Fibroblast of the aortic adventitia (primary cell): ENCODE measurements at places on chromosomes 16 and 17. TPM values are rescaled to one million over a fixed set of nuclear protein-coding genes. Genes with fewer than 3 reads are reported as not detected.

- no peak for DNase-seq
Measured at GRCh38 chr16:24255456-24256371, at the start of gene CACNG3. Gene CACNG3, plus strand, starts transcription at chr16:24256335. Its CDS starts 420 bp downstream, at chr16:24256755.

DNA sequence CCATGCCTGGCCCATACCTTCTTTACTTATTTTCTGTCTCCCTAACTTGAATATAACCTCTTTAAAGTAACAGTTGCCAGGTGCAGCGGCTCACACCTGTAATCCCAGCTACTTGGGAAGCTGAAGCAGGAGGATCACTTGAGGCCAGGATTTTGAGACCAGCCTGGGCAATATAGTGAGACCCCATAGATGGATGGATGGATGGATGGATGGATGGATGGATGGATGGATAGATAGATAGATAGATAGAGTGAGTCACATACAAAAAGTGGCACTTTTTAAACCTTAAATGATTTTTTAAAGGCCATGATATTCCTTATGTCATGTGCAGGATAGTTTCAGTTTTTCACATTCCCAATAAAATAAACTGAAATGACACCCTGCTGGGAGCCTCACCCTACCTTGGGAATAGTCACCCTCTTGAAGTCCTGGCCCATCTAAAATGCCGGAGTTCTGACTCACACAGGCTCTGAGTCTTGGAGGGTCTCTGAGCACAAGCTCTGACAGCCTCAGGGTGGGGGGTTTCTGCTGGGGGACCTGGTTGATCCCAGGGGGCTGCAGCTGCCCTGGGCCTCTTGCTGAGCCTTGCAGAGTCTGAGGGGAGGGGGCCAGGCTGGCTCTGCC, 26.2 kb downstream of the CPNE2 start:
- DNase-seq = no peak

DNA sequence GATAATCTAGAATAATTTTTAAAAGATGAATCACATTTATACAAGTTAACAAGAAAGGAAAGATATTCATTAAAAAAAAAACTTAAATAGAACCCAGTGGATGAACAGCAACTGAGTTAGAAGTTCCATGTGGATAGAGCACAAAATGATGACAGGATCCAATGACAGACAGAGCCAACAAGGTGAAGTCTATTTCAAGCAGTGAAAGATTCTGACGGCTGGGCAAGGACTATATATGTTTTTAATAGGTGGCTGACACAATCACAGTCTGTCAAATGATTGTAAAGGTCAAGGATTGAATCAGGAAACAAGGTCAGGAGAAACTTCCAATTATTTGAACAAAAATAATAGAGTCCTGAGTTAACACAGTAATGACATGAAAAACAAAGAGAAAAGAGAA, 1460.0 kb upstream of the CDH8 start:
- no peak for DNase-seq

DNA sequence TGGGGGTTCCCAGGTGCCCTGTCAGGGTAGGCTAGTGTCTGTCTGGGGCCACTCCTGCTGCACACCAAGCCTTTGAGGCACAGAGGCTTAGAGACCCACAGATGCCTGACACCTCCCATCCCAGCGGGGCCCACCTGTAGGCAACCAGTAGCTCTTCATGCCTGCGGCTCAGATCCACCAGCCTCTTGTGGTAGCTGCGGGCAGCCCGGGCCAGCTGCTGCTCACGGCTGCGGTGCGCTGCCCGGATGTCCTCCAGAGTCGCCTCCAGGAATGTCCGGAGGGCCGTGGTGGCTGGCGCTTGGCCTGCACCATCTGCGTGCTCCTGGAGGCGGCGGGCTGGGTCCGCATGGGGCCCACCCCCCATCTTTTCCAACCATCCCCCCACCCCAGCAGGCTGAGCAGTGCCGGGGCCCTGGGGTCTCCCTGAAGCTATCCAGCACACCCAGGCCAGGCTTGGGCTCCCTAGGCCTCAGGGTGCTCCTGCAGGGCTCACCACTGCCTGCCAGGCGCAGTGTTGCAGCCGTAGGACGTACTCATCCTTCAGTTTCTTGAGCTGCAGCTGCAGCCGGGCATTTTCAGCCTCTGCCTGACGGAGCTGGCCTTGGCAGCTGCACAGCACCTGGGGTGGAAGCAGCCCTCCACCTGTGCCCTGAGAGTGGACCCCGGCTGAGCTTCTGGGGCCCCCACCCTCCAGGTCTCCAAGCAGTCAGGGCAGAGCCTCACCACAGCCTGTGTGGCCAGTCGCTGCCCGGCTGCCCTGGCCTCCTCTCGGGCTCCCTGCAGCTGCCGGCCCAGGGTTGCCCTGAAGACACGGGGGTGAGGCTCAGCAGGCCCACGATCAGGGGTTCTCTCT, 1.8 kb downstream of the CCDC78 start:
- no peak for DNase-seq

DNA sequence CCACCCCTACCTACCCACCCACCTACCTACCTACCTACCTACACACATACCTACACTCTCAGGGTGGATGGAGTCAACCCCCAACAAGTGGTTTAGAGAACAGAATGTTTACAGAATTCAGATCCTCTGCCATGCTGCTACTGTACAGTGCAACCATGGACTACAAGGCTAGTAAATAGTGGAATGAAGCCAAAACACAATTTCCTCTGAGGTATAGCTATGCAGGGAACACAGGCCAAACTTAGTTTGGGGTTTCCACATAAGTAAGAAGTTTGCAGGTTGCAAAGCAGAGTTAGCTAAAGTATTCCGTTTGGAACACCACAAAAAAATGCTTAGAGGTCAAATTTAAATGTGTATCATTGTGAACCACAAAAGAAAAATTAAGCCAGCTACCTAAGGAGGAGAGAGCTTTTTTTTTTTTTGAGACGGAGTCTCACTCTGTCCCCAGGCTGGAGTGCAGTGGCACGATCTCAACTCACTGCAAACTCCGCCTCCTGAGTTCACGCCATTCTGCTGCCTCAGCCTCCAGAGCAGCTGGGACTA, 2.7 kb upstream of the AP1G1 start:
- no peak for DNase-seq

GRCh38 chr17:33266116-33266515, 27.0 kb downstream of the ASIC2 start:
- peak; percentile 12 for DNase-seq

DNA sequence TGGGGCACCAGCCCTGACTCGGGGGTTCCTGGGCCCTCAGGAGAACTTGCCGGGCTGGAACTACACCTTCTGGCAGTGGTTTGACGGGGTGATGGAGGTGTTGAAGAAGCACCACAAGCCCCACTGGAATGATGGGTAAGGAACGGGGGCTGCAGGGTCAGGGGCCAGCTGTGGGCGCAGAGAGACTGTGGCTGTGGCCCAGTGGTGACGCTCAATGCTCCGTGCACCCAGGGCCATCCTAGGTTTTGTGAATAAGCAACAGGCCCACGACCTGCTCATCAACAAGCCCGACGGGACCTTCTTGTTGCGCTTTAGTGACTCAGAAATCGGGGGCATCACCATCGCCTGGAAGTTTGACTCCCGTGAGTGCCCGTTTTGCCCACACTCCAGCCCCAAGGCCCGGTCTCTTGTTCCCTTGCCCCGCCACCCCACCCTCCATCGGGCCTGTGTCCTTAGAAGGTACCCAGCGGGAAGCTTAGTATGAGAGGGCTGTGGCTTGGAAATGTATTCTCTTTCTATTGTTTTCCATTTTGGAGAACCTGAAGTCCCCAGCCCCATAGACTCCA, 19.1 kb downstream of the STAT5A start:
- no peak for DNase-seq

- no peak for DNase-seq
Measured at GRCh38 chr17:5049314-5049841, 14.2 kb upstream of the SLC52A1 start.

- peak; percentile 8 for DNase-seq
Measured at GRCh38 chr16:54817432-54817831, 113.2 kb upstream of the IRX5 start.

GRCh38 chr16:83713597-83713996, 94.2 kb upstream of the HSBP1 start:
- no peak for DNase-seq

DNA sequence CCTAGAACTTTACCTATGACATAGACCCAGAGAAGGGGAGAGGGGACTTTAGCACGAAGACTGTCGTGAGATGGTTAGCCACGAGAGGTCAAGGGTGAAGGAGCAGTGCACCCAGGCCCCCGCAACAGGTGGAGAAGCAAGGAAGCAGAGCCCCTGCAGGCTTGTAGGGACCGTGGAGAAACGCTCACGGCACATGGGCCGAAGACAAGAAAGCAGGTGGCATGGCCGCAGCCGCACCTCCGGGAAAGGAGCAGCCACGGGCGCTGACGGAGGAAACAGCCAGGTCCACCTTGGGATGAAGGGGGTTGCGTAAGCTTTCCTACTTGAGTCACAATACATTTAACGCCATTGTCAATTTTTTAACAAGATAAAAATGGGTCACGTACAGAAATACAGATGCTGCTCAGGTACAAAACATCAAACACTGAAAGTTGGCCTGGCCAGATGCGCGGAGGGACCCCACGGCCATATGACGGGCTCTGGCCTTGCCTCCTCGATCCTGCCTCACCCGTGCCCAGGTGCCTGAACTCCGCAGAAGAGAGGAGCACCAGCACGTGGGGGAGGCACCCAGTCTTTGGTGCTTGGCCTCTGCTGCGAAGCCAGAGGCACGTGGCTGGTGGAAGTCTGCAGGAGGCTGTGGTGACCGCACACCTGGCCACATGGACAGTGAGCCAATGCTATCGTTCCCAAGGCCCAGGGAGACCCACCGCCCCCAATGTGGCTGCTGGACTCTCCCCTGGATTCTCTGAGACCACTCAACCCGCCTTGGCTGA, 21.2 kb downstream of the SLC38A10 start:
- DNase-seq = no peak

DNA sequence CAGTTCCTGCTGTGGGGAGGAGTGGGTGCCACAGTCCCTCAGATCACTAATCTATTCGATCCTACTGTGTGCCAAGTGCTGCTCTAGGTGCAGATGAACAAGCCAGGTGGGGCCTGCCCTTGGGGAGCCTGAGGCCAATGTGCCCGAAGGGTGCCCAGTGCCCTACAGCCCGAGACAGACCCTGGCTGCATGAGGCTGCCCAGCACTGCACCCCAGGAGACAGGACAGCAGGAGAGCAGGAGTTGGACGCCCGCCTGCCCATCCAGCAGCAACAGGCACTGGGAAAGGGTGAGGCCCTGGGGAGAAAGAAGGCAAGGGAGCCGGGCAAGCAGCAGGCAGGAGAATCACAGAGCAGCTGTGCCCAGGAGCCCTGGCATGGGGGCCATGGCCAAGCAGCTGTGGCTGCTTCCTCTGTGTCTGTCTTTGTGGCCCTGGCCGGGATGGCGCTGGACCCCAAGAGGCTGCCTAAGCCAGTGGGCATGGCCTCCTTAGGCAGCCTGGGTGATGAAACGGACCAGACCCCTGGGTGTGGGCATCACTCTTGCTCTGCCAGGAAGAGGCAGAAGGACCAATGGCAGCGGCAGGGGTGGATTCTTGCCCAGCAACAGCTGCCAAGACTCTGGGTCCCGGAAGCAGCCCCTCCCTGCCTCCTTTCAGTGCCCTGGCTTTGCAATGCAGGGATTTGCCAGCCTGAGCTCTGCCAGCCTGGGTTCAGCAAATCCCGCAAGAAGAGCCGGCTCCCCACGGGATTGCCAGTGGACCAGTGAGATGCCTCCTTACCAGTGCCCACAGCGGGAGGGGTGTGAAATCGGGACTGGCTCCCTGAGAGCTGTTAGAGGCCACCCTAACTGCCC, 179.6 kb upstream of the TNRC6C start:
- DNase-seq = no peak

- DNase-seq = no peak
Measured at GRCh38 chr17:74760404-74761105, 12.1 kb downstream of the NHERF1 start.

GRCh38 chr16:2357331-2357730, 16.8 kb upstream of the ABCA3 start:
- DNase-seq = no peak

GRCh38 chr17:76820039-76820438, 48.2 kb upstream of the MGAT5B start:
- no peak for DNase-seq

DNA sequence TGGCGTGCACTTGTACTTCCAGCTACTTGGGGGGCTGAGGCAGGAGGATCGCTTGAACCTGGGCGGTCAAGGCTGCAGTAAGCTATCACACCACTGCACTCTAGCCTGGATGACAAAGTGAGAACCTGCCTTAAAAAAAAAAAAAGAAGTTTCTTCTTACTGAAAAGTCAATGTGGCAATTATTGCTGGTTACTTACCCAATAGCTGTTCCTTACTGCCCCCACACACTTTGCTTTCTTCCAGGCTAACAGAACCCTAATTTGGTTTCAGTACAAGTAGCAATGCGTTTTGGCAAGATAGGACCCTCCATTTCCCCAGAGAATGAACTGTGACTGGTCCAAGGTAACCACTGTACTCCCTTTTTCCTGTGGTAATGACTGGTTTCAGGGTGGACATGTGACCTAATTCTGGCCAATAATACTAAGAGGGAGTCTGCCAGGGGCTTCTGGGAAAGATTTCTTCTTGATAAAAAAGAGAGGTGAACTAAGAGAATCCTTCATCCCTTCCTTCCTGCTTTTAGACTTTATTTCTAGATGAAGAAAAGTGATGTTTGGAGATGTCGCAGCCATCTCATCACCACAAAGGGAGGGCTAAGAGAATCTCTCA, 58.8 kb upstream of the MSI2 start:
- DNase-seq = no peak

GRCh38 chr17:28141313-28141712, 98.8 kb downstream of the NLK start:
- no peak for DNase-seq

DNA sequence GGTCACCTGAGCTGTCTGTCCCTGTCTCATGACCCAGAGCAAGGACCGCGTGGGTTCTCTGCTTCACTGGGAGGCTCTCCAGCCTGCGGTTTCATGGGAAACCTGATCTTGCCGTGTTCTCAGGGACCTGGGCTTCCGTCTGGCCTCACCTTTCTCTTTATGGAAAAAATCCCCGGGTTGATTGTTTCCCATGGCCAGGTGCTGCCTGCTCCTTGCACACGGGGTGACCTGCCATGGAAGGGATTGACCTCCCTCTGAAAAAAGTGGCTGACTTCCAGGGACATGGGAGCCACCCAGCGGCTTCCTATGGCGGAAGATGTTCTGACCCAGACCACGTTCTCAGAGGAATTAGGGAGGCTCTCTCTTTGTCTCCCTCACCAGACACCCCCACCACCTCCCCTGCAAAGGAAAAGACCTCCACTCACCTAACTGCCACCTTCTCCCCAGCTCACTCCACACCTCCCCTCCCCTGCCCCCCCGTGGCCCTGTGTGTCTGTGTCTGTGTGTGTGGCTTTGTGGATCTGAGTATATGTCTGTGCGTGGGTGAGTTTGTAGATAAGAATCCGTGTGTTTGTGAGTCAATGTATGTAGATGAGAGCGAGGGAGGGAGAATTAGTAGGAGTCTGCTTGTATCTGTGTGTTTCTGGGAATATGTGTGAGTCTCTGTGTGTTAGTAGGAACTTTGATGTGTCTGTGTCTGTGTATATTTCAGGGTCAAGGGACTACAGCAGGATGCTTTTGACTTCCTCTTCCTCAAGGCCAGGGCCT, 154.6 kb downstream of the NTN1 start:
- no peak for DNase-seq

Gene ITGB4
- total RNA-seq = 0.09 and 0.16 TPM in 2 replicates

Gene KRT222
- total RNA-seq = not detected in 2 replicates

Gene MPV17L
- total RNA-seq = 1.1 and 3.3 TPM in 2 replicates

Gene GFAP
- total RNA-seq = not detected in 2 replicates

Gene GRAPL
- total RNA-seq = not detected in 2 replicates

Gene SOX9
- 2.1 and 2.4 TPM in 2 replicates for total RNA-seq

Gene TANGO6
- total RNA-seq = 15.5 and 22.4 TPM in 2 replicates

Gene CDK5R1
- 0.49 and 1.4 TPM in 2 replicates for total RNA-seq

Gene TMEM114
- total RNA-seq = not detected in 2 replicates
